Spleen (tissue), 13 donors: ENCODE measurements at places on chromosomes 12 and 14.

- peak overlapping the region; percentile 89 for H3K27ac ChIP-seq
- H3K27me3 ChIP-seq, result no peaks in the 10 kb centered on the region
- peaks cover 26% of the 10 kb centered on the region for H3K4me1 ChIP-seq
- no peak overlapping the region for H3K4me3 ChIP-seq
- DNase-seq, result no peak
Observed at GRCh38 chr12:96445691-96446583, 43.4 kb upstream of the CFAP54 start.

- H3K36me3 ChIP-seq, result no peaks in the 10 kb centered on the region
- no peaks in the 10 kb centered on the region for H3K27me3 ChIP-seq
- H3K4me1 ChIP-seq, result no peaks in the 10 kb centered on the region
- no peak overlapping the region for H3K4me3 ChIP-seq
- H3K27ac ChIP-seq, result no peak overlapping the region
- DNase-seq, result no peak
Observed at GRCh38 chr12:90239732-90240260, 531.2 kb upstream of the ATP2B1 start.

DNA sequence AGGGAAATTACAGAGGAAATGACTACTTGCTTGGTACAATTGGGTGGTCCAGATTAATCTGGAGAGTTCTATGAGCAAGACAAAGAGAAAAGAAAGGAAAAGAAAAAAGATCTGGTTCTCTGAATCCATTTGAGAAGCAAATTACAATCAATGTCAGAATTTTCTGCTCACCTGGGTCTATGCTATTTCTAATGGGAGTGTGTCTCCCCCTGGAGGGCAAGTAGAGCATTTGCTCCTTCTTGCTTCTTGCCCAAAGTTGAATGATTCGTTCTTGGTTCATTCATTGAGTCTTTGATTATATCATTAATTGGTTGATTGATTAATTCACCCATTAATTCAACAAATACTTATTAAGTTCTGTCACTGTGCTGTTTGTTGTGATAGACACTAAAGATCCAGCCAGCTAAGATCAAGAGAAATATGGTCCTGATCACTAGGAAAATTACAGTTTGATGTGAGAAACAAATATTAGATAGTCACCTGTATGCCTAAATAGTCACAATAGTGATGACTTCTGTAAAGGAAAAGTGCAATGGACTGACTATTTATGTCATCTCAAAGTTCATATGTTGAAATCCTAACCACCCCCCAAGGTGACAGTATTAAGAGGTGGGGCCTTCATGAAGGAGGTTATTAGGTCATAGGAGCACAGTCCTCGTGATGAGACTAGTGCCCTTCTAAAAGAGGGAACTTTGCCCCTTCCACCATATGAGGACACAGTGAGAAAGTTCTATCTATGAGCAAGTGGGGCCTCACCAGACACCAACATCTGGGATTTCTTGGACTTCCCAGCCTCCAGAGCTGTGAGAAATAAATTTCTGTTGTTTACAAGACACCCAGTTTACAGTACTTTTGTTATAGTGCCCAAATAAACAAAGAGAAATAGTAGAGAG, 8.0 kb upstream of the ASB8 start:
- H3K27me3 ChIP-seq, result no peaks in the 10 kb centered on the region
- H3K36me3 ChIP-seq, result no peaks in the 10 kb centered on the region
- no peak overlapping the region for H3K4me3 ChIP-seq
- peaks cover 4% of the 10 kb centered on the region for H3K4me1 ChIP-seq

GRCh38 chr12:42854826-42855225, 265.3 kb upstream of the PRICKLE1 start:
- no peak for DNase-seq
- no peaks in the 10 kb centered on the region for H3K27me3 ChIP-seq
- H3K36me3 ChIP-seq, result no peaks in the 10 kb centered on the region
- H3K27ac ChIP-seq, result no peak overlapping the region
- H3K4me3 ChIP-seq, result no peak overlapping the region
- H3K4me1 ChIP-seq, result no peaks in the 10 kb centered on the region
